Urinary bladder (tissue), 4 donors: ENCODE measurements at places on chromosomes 1 and 21.

GRCh38 chr1:85342207-85342606 lies 65.8 kb upstream of the BCL10 start:
- DNase-seq = no peak

GRCh38 chr1:60359431-60359830 lies 285.9 kb upstream of the C1orf87 start:
- DNase-seq = no peak

- no peak for DNase-seq
Observed at GRCh38 chr1:5720484-5720883, 271.7 kb downstream of the NPHP4 start.

- no peak for DNase-seq
Observed at GRCh38 chr1:174799136-174799479, 200.6 kb upstream of the CACYBP start.

- DNase-seq = no peak
Observed at GRCh38 chr1:240610636-240611035, 1.3 kb downstream of the GREM2 start.

- no peak for DNase-seq
Observed at GRCh38 chr1:208628022-208628914, 384.1 kb upstream of the PLXNA2 start.

DNA sequence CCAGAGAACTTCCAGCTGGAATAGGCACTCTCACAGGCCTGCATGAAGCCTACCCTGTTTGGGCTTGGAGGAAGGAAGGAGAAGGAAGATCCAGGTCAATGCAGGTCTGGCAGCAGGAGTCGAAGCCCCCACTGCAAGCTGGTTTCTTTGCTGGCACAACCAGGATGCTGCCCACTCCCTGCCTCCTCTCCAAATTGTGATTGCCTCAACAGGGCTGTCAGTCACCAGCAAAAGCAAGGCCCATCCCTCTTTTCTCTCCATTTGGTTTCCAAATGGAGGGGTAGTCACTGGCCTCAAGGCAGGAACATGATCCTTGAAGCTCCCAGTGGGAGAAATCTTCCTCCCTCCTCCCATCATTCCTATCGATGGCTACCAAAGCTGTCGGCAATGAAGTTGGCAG lies 37.0 kb downstream of the PACC1 start:
- DNase-seq = no peak

- no peak for DNase-seq
Observed at GRCh38 chr1:111795401-111795800, 39.7 kb downstream of the DDX20 start.

DNA sequence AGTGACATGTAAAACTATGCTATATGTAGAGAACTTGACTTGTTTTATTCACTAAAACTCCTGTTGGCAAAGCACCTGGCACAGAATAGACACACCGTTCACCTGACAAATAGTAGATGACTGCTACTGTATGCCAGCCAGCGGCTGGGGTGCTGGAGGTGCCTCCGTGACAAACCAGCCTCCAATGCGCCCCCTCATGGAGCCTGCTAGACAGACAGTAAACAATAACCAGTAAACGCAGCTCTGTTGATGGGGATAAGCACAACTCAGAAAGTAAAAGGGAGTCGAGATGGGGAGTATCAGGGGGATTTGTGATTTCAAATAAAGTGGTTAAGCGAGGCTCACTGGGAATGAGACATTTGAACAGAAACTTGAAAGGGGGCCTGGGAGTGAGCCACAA lies 107.2 kb downstream of the PRDM2 start:
- no peak for DNase-seq

- DNase-seq = no peak
Observed at GRCh38 chr1:155339515-155340097, 18.9 kb downstream of the RUSC1 start.

DNA sequence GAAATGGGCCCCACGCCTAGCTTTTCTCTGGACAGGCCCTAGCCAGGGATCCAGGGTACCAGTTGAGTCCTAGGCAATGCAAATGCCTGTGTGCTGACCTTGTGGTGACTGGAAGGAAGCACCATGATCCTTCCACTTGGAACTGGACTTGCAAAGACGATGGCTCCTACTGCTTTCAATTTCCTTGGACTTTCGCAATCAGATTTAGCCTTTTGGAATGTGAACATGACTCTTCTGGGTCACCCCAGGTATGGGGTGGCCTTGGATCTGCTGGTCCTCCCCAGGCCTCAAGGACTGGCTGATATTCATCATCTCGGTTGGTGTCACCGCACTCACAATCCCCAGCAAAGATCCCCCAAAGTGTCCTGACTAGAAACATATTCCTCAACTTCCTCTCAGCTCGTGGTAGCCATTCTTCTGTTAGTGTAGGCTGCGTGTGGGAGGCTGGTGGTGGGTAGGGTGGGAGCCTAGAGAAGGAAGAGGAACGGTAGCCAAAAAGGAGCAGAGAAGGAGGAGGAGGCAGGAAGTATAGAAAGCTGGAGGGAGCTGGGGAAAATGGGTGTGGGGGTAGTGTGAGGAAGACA lies 130.5 kb downstream of the PPIAL4G start:
- DNase-seq = no peak

DNA sequence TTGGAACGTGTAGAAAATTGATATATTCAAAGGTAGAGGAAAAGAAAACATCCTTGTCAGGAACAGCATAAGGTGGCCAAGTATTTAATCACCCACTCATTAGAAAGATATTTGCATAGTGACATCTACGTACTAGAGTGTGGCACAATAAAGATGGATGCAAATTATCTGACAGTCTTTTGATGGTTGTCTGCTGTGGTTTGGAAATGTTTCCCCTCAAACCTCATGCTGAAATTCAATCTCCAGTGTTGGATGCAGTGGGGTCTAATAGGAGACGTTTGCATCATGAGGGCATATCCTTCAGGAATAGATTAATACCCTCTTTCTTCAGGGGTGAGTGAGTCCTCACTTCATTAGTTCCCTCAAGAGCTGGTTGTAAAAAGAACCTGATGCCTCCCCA lies 34.1 kb upstream of the RUNX1 start:
- no peak for DNase-seq

GRCh38 chr1:58857680-58858673 lies 74.1 kb upstream of the JUN start:
- DNase-seq = no peak

GRCh38 chr1:234875328-234875952 lies 253.2 kb downstream of the TOMM20 start:
- no peak for DNase-seq

DNA sequence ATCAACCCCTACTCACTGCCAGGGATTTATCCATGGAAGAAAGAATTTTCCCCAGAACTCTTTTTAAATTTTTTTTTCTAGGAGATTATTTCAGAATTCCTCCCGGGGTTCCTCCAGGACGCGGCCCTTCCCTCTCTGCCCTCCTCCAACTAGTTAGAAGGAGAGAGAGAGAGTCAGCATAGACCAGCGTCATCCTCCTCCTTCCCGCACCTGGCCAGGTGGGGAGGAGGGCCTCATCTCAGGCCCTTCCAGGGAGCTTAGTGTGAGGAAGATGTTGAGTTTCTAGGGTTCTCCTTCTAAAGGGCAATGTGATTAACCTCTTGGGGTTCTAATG lies 63.6 kb downstream of the CDK18 start:
- DNase-seq = no peak

DNA sequence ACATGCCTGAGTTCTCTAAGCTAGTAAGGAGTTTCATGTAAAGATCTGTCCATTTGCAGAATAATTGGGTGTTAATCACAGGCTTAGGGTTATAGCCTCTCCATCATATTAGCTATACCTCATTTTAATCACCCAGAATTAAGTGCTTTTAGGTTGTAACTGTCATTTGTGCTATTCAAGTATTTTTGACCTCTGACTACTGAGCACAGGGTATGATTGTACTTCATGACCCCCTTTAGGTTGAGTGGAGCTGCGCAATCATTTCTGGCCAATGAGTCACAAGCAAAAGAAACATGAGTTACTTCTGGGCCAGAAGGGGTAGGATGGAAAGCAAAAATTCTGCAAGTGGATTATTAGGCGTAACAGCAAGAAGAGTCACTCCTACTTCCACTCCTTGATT lies 8.4 kb upstream of the SNX7 start:
- DNase-seq = no peak

DNA sequence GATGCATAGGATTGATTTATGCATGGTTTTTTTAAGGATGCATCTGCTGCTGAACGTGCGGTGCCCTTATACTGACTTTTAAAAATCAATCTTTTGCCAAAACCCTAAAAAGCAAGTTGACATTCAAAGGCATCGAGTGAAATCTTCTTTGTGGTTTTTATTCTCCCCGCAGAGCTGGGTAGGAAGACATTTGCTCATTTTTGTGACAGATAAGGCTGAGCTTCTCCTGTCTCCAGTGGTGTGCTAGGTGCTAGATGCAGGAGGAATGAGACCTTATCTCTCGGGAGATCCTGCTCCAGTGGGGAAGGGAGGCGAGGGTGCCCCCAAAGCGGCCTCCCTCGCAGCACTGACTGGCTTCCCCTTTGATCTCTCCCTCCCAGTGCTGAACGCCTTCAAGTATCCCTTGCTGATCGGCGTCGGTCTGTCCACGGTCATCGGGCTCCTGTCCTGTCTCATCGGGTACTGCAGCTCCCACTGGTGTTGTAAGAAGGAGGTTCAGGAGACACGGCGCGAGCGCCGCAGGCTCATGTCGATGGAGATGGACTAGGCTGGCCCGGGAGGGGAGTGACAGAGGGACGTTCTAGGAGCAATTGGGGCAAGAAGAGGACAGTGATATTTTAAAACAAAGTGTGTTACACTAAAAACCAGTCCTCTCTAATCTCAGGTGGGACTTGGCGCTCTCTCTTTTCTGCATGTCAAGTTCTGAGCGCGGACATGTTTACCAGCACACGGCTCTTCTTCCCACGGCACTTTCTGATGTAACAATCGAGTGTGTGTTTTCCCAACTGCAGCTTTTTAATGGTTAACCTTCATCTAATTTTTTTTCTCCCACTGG lies 14.9 kb upstream of the CD101 start:
- DNase-seq = no peak

- no peak for DNase-seq
Observed at GRCh38 chr1:176049582-176049981, 157.5 kb downstream of the COP1 start.

- no peak for DNase-seq
Observed at GRCh38 chr21:23401278-23401677, 2206.0 kb downstream of the MRPL39 start.

DNA sequence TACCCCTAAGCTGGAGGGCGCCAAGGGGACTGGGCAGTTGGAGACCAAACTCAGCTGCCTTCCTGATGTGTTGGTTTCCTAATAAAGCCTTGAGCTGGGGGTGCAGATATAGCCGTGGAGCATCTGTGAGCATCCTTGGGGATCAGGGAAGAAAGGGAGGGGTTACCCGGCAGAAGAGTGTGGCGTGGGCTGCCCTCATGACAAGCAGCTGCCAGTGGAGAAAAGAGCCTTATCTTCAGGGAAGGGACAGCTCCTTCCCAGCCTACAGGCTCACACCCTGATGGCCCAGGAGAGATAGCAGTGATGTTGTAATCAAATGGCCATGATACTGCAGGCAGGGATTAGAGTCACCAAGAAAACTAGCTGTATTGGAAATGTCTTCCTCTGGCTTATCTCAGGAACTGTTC lies 10.8 kb upstream of the NFASC start:
- no peak for DNase-seq

DNA sequence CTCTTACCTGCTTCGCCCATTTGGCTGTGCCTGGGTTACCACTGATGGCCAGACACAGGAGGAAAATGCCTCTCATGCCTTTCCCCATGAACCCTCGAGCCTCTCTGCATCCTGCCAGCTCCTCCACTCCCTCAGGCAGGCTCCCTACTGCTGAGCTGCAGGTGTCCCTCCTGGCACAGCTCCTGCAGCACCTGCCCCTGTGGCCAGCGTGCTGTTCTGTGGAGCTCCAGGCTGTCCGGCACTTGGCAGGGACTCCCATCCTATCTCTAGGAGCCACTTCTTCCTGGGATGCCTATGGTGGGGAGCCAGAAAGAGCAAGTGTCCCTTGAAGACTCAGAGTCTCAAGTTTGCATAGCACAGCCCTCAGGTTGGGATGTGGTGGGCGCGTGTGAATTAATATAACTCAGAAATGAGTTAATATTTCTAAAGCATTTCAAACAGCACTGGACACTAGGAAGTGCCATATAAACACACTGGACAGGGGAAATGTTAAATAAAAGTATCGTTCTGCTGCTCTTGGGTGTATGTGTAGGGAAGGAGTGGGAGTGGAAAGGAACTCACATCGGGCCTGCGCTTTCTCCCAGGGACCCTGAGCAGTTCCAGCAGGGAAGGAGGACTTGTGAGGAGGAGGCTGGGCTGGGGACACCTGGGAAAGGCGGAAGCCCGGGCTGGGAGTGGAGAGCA lies 2.7 kb downstream of the LRRC71 start:
- no peak for DNase-seq

DNA sequence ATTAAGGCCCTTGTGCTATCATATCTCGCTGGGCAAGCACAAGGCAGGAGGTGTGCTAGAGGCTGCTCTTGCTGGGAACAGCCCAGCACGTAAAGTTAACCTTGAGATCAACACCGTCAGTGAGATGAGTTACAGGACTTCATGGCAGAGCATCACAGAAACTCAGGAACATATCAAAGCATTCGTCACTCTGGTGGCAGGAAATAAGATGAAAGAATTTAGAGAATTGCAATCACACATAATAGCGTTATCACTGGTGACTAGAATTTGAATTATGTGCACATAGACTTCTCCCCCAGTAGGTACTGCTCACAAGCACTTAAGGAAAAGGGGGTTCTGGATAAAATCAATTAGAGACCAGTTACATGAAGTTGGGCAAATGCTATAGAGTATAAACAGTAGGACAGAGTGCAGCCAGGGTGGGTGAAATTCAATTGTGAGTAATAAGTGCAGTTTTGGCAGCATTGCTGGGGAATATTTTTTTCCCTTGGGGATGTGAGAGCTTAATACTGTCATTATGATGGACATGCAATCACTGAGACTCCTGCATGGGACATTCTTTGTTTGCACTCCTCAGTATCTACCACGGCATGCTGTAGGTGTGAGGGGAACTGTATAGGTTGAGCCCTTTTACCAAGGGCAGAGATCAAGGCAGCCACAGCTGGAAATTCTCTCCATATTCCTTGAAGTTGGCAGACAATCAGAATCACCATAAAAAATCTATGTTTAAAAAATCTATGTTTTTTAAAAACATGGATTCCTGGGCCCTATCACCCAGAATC lies 44.2 kb upstream of the ARHGAP29 start:
- DNase-seq = no peak

GRCh38 chr1:164443166-164443565 lies 115.8 kb upstream of the PBX1 start:
- no peak for DNase-seq

GRCh38 chr1:16116625-16117024 lies 39.2 kb downstream of the EPHA2 start:
- no peak for DNase-seq
